ENCODE measurements at places on chromosomes 1 and 21.

- DNase-seq = no peak
Measured at GRCh38 chr1:30525971-30526651, 197.3 kb downstream of the MATN1 start.

- DNase-seq = peak; percentile 45
Measured at GRCh38 chr1:206470692-206471414, 577 bp downstream of the IKBKE start.

DNA sequence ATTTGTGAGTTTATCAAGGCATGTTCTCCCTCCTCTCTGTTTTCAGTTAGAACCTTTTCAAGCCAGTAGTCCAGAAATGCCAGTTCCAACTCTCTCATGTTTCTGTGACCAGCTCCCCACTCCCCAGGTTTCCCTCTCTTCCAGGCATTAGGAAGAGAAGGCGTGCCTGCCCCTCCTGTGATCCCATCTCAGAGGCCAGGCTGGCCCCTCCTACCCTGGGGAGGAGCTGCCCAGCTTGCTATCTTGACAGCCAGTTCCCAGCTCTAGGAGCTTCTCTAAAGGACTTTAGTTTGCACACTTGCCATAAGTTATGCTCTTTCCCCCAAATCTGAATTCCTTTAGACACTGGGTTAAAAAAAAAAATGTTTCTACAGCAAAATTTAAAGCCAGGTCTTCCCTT lies 8.9 kb downstream of the HYI start:
- no peak for DNase-seq

DNA sequence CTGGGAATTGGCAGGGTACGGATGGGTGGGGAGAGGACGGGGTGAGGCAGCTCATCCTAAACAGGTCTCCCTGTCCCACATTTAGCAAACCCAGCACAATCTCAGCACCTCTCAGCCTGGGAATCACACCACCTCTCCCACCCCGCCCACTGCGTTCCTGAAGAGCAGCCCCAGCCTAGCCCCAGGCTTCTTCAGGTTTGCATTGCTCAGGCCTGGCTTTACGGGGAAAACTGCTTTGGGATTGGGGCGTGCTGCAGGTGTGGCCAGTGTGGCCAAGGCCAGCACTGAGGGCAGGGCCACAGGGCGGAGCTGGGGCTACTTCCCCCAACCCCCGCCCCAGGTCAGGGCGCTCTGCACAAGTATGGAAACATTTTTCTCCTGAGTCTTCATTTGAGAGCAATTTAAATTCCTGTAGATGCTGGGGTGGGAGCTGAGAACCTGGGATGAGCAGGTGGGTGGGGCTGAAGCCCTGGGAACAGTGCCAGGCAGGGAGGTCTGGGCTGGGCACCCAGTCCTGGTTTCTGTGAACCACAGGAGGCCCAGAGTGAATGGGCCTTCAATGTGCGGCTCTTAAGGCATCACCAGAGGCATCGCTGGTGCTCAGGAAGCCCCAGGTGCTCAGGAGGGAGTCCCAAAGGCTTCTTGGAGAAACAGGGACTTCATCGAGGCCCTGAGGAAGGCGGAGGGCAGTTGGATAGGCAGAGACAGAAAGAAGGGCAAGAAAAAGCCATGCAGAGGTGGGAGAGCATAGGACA lies 24.1 kb downstream of the TNNT2 start:
- DNase-seq = no peak

GRCh38 chr21:35108887-35109286 lies 59.8 kb upstream of the RUNX1 start:
- DNase-seq = no peak

Data from CD4-positive, alpha-beta T cell treated with Interleukin-21 for 1 hour (primary cell).